Smooth muscle cell of the coronary artery (primary cell): ENCODE measurements at places on chromosomes 16 and 17. TPM values are rescaled to one million over a fixed set of nuclear protein-coding genes. Genes with fewer than 3 reads are reported as not detected.

ODAD4 gene
- total RNA-seq = 0.35 and 0.90 TPM in 2 replicates

CIBAR2 gene
- 0.15 TPM in 1 of 2 replicates, not detected in the other for total RNA-seq

CPNE7 gene
- 2.9 and 9.1 TPM in 2 replicates for total RNA-seq

IGSF6 gene
- total RNA-seq = not detected in 2 replicates

PHLPP2 gene
- total RNA-seq = 4.0 TPM in 2 replicates

RNF213 gene
- total RNA-seq = 64.0 and 251 TPM in 2 replicates

VAC14 gene
- total RNA-seq = 13.2 and 19.7 TPM in 2 replicates
